Stimulated activated CD4-positive, alpha-beta T cell treated with anti-CD3 and anti-CD28 coated beads, TNF-alpha, amount 100 ng/mL, for 4 hours (primary cell): ENCODE measurements at places on chromosomes 6 and 20.

DNA sequence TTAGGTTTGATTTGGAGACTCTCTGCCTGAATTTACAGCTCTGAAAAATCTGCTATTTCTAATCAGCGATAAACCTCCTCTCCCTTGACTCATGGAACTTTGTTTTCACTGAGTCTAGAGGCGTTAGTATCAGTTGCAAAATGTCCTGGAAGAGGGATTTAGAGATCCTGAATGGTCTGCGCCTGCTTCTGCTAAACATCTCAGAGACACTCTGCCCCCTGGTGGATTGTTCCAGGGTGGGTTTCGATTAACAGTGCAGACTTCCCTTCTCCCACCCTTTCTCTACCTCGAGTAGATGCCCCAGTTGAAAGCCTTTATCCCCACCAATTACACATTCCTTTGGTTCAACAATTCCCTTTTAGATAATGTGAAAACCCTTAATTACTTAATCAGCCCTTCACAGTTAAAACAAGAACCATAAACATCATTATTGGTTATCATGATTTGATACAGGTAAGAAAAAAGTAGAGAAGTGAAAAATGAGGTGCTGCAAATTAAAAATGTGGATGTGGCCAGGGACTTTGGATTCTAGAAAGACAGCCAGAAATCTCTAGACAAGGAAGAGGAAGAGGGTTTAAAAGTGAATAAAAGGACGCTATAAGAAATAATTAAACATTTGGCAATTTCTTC lies 5.5 kb downstream of the HTR1B start:
- no peak for DNase-seq

DNA sequence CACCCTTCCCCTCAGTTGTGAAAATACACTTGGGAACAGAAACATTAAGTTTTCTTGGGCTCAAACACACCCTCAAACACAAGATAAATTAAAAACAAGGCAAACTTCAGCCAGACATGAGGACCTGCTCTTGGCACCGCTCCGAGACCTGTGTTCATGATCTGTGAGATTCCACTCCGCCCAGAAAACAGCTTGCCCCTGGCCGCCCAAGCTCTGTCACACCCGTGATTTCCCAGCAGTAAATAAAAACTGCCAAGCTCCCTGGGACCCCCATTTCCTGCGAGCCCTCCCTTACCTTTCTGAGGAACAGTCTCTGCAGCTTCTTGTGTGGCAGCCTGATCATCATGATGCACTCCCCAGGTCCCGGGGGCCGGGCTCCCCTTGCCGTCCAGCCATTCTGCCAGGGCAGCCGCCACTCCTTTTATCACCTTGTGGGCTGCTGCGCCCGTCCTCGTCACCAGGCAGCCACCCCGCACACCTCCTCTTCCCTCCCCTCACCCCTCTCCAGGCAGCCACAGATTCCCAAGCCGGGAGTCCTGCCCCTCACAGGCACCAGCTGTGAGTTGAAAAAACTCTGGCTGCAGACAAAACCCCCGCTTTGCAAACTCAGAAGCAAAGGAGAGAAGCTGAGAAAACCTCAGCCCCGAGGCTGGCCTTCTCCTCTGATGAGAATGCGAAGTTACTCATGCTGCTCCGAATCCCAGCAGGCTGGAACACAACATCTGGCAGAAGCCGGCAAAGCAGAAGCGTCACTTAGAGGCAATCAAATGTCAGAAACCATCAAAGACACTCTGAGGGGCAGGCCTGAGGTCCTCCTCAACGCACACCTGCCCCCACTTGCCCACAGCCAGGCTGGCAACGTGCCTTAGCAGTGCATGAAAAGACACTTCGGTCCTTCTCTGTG lies 130.4 kb upstream of the RPS6KA2 start:
- no peak for DNase-seq

- no peak for DNase-seq
These were observed 190.8 kb downstream of the EPM2A start for GRCh38 chr6:145544514-145544913.

DNA sequence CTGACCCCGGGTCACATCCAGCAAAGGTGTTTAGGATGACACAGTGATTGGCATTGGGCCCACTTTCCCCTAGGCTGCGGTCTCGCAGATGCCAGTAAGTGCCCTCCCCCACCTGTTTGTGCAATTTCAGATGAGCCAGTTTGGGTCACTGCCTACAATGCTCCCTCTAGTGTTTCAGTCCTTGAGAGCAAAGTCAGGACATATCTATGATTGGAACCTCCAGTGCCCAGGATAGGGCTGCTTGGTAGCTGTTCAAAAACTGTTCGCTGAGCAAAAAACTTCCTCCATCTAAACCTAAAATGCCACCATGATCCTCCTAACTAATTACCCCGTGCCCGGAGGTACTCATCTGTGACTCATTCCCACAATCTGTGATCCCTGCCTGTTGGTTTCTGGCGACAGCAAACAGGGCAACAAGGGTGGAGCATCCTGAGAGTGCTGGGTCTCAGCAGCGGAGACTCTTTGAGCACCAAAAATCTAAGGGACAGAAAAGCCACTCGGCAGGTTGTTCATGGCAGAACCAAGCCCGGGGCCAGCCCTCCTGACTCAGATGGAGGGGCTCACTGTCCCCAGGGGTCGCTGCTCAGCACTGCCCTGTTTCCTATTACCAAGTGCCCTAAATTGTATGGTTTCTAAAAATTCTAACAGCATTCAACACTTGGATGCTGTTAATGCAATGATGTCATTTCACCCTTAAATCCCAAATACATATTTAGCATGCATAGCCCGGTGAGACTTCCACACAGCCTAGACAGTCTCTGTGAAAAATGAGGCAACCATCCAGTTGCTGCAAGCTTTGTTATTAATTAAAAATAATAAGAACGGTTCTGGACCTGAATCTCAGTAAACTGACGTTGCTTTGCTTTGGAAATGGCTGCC lies 5.0 kb downstream of the VSX1 start:
- no peak for DNase-seq

DNA sequence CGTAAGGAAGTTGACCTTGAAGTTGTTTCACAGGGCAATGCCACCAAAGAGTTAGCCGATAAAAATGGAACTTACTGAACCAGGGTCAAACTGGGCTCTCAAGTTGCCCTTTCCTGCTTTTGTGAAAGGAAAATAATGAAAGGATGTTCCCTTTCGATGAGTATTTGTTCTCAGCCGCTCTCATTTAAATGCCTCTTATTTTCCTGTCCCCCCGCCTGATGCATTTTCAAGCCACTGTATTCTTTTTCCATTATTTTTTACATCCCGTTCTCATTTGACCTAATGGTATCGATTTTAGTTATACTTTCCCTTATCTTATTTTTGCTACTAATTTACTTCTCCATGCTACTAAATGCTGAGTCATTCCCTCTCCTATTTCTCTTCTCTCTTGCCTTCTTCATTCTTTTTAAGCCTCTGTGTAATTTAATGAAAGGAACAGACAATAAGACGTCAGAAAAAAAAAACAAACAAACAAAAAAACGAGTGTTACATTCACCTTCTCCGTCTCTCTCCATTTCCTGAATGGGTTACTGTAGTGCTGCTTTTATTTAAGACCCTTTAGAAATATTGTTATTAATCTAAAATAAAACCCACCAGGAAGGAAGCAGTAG lies 655 bp upstream of the NDUFAF4 start:
- no peak for DNase-seq

DNA sequence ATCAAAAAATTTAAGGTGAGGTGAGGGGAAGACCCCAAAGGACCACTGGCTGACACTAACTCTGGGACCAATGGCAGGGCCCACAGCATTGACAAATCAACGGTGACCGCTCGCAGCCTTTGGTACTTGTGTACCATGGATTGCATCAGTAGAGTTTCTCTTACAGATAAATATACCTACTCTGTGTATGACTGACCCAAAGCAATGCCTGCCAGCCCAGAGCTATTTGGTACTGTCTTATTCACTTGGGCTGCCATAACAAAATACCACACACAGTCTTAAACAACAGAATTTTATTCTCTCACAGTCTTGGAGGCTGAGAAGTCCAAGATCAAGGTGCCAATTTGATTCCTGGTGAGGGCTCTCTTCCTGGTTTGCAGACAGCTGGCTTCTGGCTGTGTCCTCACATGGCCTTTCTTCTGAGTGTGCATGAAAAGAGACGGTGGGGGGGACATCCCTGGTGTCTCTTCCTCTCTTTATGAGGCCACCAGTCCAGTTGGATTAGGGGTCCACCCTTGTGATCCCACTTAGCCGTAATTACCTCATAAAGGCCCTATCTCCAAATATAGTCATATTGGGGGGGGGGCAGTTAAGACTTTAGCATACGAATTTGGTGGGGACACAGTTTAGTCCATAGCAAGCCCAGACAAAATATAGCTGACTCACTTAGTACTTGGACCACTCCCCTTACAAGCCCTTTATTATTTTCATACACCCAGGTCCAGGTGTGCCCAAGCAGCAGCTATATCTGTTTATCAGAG lies 336.3 kb downstream of the CD83 start:
- DNase-seq, result no peak

- DNase-seq, result no peak
These were observed 44.4 kb upstream of the CST5 start for GRCh38 chr20:23923891-23924435.

GRCh38 chr6:17036065-17036393 lies 65.8 kb upstream of the STMND1 start:
- no peak for DNase-seq

DNA sequence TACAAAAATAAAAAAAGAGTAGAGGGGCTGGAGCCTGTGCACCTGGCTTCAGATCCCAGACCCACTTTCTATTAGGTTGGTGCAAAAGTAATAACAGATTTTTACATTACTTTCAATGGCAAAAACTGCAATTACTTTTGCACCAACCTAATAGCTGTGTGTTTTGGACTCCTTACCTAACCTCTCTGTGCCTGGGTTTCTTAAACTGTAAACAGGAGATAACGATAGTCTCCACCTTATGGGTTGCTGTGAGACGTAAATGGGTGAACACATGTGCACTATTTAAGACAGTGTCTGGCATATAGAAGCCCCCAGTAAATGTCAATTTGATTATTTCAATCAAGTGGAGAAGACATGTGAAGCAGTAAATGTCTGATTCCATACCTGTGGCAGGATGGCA lies 89.7 kb downstream of the TFAP2C start:
- no peak for DNase-seq

DNA sequence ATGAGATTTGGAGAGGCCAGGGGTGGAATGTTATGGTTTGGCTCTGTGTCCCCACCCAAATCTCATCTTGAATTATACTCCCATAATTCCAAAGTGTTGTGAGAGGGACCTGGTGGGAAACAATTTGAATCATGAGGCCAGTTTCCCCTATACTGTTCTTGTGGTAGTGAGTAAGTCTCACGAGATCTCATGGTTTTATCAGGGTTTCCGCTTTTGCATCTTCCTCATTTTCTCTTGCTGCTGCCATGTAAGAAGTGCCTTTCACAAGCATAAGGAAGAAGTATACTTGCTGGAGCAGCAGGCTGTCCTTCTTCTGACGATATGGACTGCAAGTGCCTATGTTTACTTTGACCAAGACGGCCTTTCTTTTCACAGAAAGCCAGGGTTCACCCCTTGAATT lies 270.5 kb downstream of the ESR1 start:
- DNase-seq, result no peak

DNA sequence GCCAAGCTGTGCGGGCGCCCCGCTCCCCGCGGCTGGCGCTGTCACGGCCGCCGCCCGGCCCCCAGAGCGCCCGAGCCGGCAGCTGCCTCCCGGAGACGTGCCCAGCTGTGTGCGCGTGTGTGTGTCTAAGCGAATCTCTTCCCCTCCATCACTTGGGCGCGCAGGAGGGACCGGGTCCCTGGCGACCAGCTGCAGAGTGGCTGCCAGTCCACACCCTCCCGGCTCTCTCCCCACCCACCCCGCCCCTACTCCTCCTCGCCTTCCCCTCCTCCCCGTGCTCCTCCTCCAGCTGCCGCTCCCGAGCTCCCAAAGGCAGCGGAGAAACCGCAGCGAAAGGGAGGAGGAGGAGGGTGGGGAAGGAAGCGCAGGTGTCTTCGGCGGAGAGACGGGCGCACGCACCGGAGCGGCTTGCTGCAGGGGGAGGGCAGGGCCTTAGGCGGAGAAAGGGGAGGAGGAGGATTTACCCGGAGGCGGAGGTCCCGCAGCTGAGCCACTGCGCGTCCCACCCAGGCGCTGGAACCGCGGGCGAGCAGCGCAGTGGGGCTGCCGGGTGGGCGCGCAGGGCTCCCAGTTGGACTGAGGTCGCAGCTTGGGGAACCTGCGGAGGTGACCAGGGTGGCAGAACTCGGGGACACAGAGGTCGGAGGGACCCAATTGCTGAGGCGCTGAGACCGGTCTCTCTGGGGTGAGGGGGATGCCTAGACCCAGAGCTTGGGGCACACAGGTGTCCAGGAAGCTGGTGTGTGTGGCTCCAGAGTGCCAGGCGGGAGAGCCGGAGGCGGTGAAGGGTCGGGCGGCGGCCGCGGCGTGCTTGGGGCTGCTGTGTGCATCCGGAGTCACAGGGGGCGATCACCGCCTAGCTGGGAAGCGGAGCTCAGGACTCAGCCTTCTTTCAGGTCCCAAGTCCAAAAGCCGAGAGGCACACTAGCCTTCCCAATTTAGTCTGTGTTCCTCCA lies at the start of gene HS3ST5:
Gene HS3ST5 (minus strand): TSS at position 198 of the 956 bp plus-strand sequence. CDS start 280,178 bp downstream, outside the sequence.
- no peak for DNase-seq

- no peak for DNase-seq
These were observed at the start of gene MUC22 for GRCh38 chr6:31010393-31011060. MUC22 (plus strand) TSS chr6:31010474; CDS start chr6:31010707, 233 bp downstream.

GRCh38 chr20:19602675-19603375 lies 155.2 kb upstream of the RIN2 start:
- DNase-seq, result no peak
